ENCODE measurements at places on chromosomes 4 and X.

GRCh38 chr4:605702-606425 is 19.5 kb upstream of the PDE6B start:
- no peak for DNase-seq

- DNase-seq, result no peak
Measured at GRCh38 chrX:97119474-97120109, 235.9 kb downstream of the RPA4 start.

DNA sequence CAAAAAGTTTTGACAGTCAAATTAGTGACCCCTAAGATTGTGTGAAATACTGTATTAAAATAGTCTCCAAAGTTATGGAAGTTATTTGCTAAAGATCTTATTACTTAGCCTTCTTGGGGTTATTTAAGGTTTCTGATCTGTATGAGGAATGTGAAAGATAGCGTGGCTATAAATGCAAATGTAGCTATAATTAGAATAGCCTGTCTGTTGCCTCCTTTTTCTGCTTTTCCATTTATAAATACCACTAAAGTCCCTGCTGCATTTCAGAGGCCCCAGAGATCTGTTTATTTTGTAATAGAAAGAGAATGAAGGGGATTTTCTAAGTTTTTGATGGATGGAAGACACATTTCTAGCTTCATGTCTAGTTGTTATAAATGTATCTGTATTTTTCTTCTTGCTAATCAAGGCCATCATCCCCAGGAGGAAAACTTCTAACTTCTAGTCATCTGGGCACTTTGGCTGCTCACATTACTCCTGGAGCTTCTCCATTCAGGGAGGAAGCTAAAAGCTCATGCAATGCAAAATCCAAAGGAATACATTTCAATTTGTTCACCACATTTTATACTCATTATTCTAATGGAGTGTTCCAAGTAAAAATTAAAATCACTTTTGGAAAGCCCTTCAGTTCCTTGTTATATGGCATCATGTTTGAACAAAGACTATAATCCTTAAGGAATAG is 73.9 kb downstream of the INTS12 start:
- no peak for DNase-seq

GRCh38 chr4:44646151-44646550 is 5.3 kb downstream of the YIPF7 start:
- DNase-seq, result no peak

DNA sequence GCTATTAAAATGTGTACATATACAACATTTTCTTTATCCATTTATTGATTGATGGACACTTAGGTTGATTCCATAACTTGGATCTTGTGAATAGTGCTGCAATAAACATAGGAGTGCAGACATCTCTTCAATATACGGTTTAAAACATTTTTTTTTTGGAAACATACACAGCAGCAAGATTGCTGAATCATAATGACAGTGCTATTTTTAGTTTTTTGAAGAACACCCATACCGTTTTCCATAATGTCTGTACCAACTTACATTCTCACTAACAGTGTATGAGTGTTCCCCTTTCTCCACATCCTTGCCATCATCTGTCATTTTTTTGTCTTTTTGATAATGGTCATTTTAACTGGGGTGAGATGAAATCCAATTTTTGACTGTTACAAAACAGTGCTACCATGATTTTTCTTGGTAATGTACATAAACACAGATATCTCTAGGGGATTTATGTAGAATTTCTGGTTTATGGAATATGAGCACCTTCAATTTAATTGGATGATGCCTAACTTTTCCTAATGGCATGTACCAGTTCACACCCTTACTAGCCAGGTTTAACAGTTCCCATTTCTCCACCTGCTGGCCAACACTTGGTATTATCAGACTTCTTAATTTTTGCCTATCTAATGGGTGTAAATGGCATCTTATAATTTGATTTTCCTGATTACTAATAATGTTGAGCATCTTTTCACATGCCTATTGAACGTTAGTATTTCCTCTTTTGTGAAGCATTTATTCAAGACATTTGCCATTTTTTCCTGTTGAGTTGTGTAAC is 21.0 kb upstream of the TMSB15B start:
- DNase-seq, result no peak

All from activated T-cell treated with anti-CD3 and anti-CD28 coated beads, Interleukin-2, amount 50 U/mL, for 4 hours (primary cell).